Mesenchymal stem cell (in vitro differentiated cells and primary cell): ENCODE measurements at places on chromosomes 6 and 20.

- DNase-seq, result no peak
Measured at GRCh38 chr6:18562726-18563125, 175.6 kb downstream of the RNF144B start.

- DNase-seq, result peak; percentile 95
Measured at GRCh38 chr20:53750827-53751619, 157.4 kb upstream of the ZNF217 start.

GRCh38 chr6:73309785-73310502 lies 44.1 kb downstream of the DPPA5 start:
- DNase-seq, result peak; percentile 78

- DNase-seq, result peak; percentile 40
Measured at GRCh38 chr6:166330612-166331011, 11.7 kb downstream of the SFT2D1 start.

GRCh38 chr6:3294396-3294795 lies 35.6 kb downstream of the PSMG4 start:
- no peak for DNase-seq

DNA sequence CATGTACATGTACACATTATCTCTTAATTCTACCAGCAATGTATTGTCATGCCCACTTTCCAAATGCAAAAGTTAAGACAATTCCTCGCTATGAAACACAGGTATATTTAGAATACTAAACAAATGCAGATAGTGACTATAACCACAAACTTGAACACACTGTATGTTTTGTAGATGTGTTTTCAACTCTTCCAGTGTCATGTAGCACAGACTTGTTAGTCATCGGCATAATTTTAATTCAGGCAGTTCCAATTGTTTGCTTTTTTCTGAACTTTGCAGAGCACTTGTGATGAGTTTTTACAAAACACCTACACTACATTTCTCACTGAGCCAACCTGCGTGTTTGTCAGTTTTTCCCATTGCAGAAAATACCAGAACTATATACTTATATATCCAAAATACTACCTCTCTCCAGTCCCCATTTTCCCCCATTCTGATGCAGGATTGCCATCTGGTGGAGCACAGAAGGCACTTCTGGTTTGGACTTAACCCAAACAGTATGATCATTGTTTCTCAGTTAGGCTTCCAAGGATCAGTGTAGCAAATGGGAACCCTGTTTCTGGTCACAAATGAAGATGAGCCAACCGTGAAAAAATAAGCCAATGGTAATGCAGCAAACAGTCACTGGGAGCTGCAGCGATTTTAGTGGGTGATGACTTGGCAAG lies 143.4 kb downstream of the ADGRB3 start:
- peak; percentile 64 for DNase-seq

- no peak for DNase-seq
Measured at GRCh38 chr6:43871933-43872332, 101.9 kb downstream of the VEGFA start.

DNA sequence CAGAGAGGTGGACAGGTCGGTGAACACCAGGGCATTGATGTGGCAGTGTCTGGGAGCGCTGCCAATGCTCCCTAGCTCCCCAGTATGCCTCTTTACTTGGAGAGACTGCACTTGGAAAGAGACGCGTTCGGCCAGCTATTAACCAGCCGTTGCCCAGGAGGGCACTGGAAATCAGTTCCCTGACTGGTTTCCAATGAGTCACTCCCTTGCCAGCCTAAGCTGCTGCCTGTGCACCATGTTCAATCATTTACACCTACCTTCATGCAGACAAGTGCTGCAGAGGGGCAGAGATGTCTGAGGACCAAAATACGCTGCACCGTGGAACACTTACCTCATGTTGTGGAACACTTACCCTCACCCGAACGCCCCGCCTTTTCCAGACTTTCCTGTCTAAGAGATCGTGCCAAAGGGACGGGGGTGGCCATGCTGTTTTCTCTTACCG lies 151.6 kb downstream of the SOBP start:
- no peak for DNase-seq

- no peak for DNase-seq
Measured at GRCh38 chr6:38510205-38510604, 129.5 kb downstream of the BTBD9 start.

- no peak for DNase-seq
Measured at GRCh38 chr6:82208913-82209312, 38.6 kb downstream of the IBTK start.

DNA sequence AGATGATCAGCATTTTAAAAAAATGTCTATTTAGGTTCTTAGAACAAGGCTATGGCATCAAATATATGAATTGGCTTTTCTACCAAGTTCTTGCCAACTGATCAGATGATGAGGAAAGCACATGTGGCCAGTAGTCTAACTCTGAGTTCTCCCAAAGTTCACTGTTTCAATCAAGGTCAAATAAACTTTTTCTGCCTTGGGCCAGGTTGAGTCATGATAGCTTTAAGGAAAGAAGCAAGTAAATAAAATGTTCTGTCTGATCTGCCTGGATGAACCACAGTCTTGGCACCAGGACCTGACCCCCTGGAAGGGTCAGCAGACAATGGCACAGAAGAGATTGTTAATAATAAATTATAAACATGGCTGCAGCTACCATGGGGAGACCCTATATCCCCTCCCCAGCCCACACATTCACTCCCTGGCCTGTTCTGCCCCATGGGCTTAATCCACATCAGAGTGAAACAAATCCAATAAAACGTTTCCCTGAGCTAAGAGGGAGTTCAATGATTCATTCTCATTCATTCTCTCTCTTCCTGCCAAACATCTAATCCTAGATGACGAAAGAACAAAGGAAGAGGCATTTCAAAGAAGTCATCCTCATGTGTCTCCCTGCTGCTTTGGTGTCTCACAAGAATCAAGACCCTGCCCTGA lies 661.6 kb downstream of the DHX35 start:
- DNase-seq, result no peak

GRCh38 chr20:58702161-58702510 lies 9.5 kb downstream of the NPEPL1 start:
- no peak for DNase-seq

DNA sequence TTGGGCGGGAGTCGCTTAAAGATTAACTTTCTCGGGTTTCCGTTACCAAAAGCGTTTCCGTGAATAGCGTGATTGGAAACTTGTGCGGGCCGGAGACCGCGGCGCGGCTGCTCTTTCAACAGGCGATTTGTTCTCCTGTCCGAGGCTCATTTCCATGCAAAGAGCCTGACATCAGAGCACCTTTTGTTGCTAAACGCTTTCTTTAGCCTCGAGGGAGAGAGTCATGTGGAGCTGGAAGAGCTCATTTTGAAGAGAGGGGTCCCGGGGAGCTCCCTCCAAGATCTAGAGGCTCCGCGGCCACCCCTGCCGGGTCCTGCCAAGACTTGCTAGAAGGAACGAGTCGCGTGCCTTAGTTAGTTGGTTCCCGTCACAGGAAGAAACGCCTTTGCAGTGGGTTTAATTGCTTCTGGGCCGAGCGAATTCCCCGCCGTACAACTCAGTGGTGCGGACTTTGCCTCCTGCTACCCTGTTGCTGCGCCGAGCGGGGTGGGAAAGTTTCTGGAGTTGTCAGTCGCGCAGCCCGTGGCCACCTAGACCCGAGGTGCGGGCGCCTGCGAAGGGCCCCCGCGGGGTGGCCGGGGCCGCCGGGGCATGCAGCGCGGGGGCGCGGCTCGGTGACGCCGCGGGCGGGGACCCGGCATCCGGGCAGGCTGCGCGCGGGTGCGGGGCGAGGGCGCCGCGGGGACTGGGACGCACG lies at the start of gene SASH1:
Gene SASH1 (plus strand): TSS at position 489 of the 697 bp plus-strand sequence. CDS start 230 bp downstream, outside the sequence.
- DNase-seq, result peak; percentile 95

- DNase-seq, result no peak
Measured at GRCh38 chr6:163136681-163137397, 277.7 kb upstream of the QKI start.

- DNase-seq, result no peak
Measured at GRCh38 chr20:20712004-20712473, 405 bp downstream of the RALGAPA2 start.

DNA sequence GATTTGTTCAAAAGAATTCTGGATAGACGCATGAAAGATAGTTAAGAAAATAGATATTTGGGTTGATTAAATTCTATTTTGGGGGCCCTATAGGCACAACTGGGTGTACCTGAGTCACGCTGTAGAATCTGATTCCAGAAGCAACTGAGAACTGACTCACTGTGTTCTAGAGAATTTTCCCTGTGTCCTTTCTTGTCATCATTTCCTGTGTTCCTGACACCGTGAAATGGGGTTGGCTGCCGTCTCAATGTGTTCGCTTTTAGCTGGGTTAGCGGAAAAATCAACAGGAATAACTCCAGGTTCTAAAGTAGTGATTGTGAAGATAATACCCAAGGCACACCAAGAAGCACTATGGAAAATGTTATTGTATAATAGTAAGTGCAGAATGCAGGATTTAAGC lies 5.0 kb downstream of the GCNT2 start:
- DNase-seq, result peak; percentile 22

- DNase-seq, result no peak
Measured at GRCh38 chr20:6168204-6168603, 45.4 kb upstream of the FERMT1 start.

DNA sequence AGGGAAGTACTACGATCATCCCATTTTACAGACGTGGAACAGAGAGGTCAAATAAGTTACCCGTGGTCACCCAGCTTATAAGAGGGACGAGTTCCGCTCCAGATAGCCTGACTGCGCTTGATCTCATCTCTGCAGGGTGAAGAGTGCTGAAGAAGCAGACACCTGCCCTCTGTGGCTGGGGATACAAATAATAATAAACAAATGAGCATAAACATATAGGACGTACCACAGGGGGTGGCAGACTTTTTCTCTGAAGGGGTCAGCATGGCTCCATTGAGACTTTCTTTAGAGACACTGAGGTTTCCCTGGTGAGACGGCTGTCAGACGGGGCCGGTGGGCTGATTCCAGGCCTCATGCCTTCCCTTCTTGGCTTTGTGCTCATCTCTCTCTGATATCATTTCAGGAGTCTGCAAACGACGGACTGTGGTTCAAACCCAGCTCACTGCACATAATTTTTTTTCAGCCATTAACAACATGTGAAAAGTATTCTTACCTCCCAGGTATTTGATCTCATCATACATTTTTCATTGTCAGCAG lies 47.1 kb downstream of the IRF4 start:
- DNase-seq, result no peak

DNA sequence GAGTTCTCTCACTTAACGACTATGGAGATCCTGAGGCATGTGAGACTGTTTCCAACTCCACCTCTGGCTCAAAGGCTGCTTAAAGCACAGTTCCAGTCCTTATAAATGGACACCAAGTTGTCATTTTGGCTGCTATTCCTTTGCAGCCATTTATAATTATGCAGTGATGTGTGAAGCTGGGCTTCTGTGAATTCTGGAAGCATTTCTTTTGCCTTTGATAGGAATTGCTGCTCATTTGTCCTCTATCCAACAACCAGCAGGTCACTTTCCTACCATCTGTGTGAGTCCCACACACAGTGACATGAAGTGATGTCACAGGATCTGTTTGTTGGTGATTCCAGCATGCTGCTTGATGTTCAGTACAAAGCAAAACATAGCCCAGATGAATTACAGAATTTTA lies 28.5 kb upstream of the EFHC1 start:
- no peak for DNase-seq

GRCh38 chr6:143223895-143224294 lies 163.2 kb downstream of the AIG1 start:
- peak; percentile 44 for DNase-seq

DNA sequence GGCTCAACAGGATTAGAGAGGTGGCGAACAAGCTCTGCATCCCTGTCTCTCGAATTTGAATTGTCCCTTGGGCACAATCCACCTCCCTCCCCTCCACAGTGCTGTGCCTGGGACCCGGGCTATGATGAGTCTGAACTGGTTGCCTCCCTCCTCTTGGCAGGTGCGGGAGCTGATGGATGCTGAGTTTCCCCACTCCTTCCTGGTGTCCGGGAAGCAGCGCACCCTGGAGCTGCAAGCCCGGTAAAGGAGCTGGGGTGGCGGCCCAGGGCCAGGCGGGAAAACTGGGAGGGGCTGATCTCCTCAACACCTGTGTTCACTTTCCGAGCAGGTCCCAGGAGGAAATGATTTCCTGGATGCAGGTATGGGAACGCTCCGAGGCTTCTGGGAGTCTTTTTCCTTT lies 14.9 kb downstream of the FGD2 start:
- no peak for DNase-seq

DNA sequence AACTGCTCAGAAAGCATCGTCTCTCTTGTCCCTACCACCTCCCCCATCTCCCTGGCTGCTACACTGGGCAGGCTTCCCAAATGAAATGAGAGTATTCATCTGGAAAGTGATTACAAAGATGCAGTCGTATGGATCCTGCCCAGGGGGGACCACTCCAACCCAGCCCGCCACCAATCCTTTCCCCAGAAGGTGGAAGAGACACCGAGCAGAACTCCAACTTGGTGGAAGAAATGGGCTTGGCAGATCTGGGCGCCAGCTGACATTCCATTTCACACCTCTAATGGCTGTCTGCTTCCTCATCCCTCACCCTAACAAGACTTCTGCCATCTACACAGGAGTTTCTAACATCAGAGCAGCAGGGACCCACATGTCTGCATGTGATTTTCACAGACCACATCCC lies 12.7 kb downstream of the PKHD1 start:
- no peak for DNase-seq

GRCh38 chr6:109024784-109025183 lies 69.9 kb downstream of the SESN1 start:
- DNase-seq, result peak; percentile 32

GRCh38 chr6:621931-622330 lies 35.0 kb downstream of the HUS1B start:
- DNase-seq, result no peak

- DNase-seq, result no peak
Measured at GRCh38 chr6:100979267-100979666, 98.1 kb upstream of the ASCC3 start.

- DNase-seq, result peak; percentile 10
Measured at GRCh38 chr20:7523288-7523687, 417.0 kb downstream of the HAO1 start.

DNA sequence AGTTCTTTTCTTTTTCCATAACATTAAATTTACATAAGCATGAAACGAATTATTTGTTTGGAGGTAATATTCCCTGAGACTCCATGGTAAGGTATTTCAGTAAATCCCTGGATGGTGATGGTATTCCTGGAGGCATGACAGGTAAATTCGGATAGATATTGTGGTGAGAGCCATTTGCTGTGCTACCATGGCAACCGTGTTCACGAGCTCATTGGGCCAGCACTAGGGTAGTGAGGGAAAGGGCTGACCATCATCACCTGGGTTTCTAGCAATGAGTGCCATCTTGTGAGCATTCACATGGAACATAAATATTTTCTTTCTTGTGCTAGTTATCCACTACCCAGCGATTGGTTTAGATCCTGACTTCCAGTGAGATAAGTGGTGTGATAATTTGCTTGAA lies 51.9 kb upstream of the GNRH2 start:
- no peak for DNase-seq

DNA sequence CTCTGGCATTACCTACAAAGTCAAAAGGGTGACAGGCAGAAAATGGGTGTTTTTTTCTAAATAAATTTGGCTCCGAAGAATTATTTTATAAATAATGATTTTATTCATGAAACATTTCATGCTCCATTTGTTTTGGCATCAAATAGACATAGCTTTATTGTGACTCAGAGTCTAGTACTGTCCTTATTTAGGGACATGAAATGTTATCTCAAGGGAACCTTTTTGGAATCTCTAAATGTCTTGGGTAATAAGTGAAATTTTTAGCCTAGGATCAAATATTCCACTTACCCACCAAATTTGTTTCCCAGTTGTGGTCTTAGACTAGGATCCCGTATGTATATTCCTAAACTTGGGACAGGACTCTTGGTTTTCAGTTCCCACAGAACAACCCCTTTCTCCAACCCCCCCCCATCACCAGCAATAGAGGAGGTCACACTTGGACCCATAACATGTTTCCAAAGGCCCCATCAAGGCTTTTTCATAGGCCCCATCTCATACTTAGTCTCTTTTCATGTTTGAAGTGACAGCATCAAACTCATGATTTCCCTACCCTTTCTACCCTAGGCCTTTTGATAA lies 81.8 kb downstream of the JAG1 start:
- no peak for DNase-seq
